ENCODE measurements at places on chromosomes 13 and 19.

- DNase-seq = no peak
These were observed 3.3 kb upstream of the UQCR11 start for GRCh38 chr19:1608359-1609102.

- no peak for DNase-seq
These were observed 9.6 kb downstream of the CD37 start for GRCh38 chr19:49344505-49345423.

- peak; percentile 77 for DNase-seq
These were observed 29.1 kb upstream of the CSNK1A1L start for GRCh38 chr13:37134411-37135041.

DNA sequence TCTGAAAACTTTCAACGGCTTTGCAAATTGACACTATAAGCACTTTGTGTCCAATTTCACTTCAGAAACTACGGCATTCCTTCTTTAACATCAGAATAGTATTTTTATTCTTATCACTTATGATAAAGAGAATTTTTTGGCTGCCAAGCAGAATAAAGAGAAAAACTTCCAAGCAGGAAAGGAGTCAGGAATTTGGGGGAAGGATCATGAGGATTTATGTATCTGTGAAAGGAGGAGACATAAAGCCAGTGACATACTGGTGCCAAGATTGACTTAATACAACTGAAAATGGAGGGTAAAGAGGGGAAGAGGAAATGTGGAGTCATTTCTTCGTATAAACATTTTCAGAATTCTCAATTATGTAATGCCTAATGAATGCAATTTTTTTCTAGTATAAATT is 94.7 kb downstream of the RBM26 start:
- no peak for DNase-seq

- DNase-seq = no peak
These were observed 32.1 kb downstream of the RDH8 start for GRCh38 chr19:10045371-10045770.

DNA sequence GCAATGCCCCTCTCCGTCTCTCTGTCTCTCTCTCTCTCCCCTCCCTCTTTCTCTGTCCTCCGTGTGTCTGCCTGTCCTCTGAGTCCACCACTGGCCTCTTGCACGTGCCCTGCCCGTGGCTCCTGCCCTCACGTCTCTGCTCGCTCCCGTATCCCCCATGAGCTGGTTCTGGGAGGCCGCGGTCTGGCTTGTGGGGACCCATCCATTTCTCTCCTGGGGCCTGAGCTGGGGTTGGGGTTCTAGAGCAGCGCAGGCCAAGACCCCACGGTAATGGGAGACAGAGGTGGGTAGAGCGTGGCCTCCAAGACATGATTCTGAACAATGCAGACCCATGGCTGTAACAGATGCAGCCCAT is 19.0 kb downstream of the C2CD4C start:
- no peak for DNase-seq

- DNase-seq = no peak
These were observed 244.3 kb downstream of the RGCC start for GRCh38 chr13:41701676-41702075.

DNA sequence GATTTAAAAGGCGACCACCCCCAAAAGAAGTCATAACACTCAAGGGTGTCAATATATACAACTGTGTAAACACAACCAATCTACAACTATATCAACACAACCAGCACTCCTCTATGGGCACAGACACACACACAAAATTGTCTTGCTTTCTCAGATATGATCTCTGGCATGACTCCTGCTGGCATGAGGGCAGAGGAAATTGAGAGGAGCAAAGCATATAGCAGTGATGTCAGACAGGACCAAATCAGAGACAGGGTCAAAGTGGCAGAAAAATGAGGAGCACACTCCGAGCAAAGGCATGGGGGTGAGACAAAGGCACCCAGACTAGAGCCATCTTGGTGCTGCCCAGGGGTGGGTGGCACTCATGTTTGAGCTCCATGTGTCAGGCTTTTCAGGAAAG is 9.6 kb downstream of the IRGQ start:
- no peak for DNase-seq

GRCh38 chr13:44267203-44267602 is 106.4 kb upstream of the SERP2 start:
- DNase-seq = no peak

GRCh38 chr13:77339408-77339807 is 12.5 kb upstream of the MYCBP2 start:
- no peak for DNase-seq

- no peak for DNase-seq
These were observed 621 bp downstream of the FBL start for GRCh38 chr19:39845584-39845932.

DNA sequence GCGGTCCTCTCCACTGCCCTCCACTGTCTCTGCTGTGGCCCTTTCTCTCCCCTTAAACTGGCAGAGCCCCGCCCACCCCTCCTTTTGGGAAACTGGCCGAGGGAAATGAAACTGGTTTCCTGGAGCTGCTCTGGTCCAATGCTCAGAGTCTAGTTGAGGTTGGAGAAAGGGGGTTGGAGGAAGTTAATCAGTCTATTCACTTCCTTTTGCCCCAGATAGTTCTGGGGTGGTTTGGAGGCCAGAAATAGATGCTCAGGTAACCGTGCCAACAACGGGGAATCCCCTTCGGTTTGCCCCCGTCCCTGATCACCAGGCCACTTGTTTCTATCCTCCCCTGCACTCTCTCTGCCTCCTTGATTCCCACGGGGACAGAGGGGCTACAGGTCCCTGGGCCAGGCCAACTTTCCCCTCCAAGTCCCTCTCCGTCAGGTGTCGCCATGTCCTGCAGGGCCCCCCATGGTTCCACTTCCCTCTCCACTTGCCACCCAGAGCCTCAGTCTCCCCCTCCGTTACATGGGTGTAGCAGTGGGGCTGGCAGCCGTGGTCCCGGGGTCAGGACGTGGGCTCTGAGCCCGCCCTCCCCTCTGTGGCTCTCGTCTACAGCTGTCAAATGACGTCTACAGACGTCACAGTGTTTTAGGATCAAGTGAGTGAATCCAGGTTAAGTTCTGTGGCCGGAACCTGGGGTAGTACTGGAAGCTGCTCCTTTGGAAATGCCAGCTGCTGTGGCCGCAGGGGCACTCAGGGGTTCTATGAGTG is at the start of gene IL4I1:
Gene IL4I1, minus strand, starts transcription at position 25 of the 759 bp plus-strand sequence. CDS start 727 bp downstream, outside the sequence.
- DNase-seq = no peak

DNA sequence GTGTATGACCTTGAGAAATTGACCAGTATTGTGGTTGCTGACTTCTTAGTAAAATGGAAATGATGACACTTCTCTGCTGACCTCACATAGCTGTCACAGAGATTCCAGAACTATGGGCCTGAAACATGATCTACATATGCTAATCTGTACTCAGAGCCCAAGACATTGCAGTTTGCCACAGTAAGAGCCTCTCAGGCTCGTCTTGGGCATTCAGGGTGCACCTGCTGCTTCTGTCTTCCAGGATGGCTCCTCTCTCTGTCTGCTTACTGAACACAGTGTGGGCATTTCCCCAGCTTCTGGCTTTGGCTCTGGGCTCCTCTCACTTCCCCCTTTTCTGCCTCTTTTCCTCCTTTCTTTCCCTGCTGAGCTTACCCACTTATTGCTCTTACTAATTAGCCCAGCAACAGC is 22.3 kb upstream of the SLC46A3 start:
- DNase-seq = no peak

DNA sequence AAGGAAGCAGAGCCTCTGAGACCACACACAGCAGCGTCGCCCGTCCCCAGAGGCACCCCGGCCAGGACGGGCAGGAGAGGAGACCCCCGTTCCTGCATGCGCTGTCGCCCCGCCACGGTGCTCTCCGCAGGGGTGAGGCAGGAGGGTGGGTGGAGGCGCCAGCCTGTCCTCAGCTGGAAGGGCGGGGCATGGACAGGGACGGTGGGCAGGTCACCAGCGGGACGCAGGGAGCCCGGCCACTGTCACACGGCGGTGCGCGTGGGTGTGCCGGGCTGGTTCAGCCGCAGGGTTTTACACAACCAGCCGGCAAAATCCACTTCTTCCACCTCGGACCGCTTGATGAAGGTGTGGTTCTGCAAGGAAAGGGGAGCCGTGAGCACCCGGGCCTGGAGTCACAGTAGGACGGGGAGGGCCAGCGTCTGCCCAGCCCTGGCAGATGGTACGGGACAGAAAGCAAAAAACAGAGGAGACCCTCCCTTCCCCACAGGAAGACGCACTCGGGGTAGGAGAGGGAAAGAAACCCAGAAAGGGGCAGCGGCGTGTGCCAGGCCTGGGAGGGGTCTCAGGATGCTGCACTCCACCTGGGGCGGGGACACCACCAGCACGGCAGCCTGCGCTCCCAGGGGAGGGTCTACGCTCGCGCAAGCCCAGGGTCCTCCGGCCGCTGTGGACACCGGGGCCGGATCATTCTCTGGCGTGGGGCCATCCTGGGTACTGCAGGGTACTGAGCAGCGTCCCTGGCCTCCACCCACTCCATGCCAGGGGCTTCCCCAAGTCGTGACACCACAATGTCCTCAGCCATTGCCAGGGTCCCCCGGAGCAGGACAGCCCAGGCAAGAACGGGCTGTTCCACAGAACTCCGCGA is 23.9 kb upstream of the ZBTB7A start:
- no peak for DNase-seq
